ENCODE measurements at places on chromosomes 3 and 15. TPM values are rescaled to one million over a fixed set of nuclear protein-coding genes. Genes with fewer than 3 reads are reported as not detected.

DNA sequence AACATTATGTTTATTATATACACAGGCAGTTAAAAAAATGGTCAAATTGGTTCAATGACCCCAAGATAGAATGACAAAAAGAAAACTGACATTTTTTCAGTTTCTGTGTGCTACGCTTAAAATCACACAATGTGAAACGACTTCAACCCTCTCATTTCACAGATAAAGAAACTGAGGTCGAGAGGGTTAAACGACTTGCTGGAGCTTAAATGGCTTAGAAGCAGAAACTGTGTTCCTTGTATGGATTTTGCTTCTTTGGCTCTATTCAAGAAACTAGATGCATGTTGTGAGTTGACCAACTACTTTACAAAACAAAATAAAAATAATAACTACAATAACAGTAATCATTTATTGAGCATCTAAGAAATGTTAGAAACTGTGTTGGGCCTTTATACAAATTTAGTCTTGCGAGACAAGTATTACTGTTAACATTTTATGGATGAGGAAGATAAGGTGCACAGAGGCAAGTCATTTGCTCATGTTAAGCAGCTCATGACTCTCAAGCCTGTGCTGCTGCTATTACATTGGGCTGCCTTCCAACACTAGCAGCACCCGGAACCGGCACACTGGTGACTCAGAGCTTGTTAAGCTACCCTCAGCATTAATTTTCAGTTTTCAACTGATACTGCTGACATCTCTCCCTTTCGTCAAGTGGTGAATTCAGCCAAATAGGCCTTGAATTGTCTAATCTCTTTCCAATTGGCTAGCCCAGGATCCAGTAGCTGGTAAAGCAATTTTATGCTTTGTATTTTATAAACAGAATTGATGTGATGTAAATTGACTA, 487.6 kb downstream of the NAALADL2 start:
- no peak for DNase-seq

GRCh38 chr15:72306211-72306785, 13.7 kb downstream of the CELF6 start:
- no peak for DNase-seq

DNA sequence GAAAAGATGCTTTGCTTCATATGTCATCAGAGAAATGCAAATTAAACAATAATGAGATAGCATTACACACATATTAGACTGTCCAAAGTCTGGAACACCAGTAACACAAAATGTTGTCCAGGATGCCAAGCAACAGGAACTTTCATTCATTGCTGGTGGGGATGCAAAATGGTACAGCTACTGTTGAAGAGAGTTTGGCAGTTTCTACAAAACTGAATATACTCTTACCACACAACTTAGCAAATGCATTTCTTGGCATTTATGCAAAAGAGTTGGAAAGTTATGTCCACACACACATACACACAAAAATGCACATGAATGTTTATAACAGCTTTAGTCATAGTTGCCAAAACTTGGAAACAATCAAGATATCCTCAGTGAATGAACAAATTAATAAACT, 195.2 kb upstream of the MME start:
- DNase-seq = no peak

DNA sequence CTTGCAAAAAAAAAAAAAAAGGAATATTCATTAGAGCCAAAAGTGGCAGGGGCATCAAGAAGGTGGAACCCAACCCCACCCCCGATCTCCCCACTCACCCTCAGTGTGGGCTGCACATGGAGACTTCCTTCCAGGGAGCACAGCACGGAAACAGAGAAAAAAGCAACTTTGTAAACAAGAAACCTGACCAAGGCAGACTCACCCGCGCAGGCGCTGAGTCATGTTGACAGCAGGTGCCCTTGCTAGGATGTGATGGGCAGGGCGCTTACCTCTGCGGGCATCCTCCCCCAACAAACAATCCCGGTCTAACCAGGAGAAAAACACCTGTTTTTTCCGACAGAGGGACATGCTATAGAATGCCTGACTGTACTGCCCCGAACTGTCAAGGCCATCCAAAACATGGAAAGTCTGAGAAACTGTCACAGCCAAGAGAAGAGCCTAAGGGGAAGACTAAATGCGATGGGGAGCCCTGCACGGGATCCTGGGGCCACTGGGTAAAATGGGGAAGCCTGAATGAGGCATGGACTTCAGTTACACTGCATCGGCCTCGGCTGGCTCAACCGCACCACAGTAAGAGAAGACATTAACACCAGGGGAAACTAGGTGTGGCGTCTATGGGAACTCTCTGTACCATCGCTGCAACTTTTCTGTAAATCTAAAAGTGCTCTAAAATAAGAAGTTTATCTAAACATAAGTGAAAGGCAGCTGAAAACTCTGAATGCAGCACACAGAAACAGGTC, 66.7 kb upstream of the GATA2 start:
- no peak for DNase-seq

Gene ALDH1A2
- total RNA-seq = 29.0 TPM

Gene TRAIP
- 0.75 TPM for total RNA-seq
